ENCODE measurements at places on chromosomes 1 and 21. TPM values are rescaled to one million over a fixed set of nuclear protein-coding genes. Genes with fewer than 3 reads are reported as not detected.

DNA sequence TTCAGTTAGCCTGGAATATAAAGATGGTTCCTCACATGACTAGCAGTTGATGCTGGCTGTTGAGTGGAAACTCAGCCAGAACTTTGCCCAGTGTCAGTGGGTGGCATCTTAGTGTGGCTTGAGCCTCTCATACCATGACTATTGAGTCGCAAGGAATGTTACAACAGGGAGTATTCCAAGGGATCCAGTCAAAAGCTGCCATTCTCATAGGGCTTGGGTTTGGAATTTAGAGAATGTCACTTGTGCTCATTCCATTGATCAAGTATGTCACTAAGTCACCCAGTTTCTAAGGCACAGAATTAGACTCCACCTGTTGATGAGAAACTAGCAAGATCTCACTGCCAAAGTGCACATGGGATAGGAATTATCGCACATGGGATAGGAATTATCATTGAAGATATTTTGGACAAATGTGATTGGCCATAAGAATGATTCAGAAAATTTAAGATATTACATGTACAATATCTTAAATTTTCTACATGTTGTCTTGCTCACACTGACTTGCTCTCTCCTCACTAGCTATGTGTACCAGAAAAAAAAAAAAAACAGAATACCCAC is 1290.7 kb upstream of the ADGRL2 start:
- DNase-seq: no peak

DNA sequence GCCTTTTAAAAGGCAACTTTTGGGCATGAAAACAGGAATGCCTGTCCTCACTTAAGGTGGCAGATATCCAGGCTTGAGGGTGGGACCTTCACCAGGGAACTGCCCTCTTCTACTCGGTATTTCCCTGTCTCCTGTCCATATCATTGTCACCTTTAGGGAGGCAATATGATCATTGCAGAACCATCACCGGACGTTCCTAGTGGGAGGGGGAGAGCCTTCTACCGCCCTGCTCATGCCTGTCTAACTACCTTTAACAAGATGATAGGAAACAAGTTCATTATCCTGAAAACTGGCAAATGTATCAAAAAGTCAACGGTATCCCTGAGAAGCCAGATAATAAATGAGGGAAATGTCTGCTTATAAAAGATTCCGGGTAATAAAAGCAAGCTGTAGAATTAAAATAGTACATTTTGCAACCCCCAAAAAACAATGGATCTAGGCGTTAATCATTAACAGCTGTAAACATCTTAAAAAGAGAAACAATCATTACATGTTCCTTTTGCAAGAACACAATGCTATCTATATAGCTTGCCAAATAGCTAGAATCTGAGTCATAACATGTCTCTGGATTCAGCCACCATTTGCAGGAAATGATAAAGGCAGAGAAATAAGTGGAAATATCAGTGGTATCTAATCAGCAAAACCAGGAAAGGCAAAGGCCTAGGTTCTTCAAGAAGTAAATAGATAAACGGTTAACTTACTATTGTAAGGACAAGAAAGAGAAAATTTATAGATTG is 852.9 kb upstream of the ADGRL4 start:
- DNase-seq: no peak

DNA sequence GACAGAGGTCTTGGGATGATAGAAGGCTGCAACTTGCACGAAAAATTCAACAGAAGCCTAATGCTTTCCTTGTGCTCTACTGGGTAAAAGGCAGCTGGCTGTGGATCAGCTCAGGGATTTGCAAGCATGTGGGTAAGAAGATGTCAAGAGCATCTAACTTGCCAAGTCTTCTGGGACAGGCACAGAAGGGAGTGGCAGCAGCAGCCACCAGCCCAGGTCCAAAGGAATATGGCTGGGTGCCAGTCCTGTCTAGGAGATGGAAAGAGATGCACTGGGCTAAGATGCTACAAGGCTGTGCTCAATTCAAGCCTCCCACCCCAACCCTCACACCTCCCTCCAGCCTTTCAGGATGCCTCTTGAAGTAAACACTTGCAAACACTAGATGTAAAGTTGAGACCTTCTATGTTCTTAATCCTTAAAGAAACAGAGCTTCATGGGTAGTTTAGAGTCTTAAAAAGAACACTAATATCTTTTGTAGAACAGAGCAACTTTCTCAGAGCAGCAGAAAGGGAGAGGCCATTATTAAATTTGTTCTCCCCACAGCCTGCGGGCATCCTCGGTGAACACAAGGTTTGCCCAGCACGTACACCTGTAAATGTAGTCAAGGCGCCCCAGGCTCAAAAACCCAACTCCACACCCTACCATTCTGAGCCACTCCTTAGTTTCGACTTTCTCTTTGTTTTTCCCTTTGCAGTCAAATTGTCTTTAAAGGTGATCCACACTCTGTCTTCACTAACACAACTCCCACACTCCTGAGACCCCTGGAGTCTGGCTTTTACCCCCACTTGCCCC is 64.6 kb upstream of the BCAR3 start:
- no peak for DNase-seq

GRCh38 chr1:94438692-94439276 is 20.6 kb downstream of the ABCD3 start:
- no peak for DNase-seq

DNA sequence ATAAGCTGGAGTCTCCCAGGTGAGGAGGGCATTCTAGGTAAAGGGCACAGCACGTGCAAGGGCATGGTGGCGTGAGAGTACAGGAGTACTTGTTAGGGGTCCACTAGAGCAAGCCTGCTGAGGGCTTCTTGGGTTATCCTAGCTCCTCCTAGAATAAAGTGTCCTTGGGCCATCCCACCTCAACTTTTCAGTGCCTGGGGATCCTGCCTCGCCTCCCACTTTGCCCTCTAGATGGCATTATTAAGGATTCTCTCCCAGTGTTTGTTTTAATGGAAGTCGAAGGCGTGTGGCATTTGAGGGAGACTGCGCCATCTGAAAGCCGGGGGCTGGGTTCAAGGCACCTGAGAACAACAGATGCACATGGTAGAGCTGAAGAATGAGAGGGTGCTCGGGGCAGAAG is 74.5 kb upstream of the SELENON start:
- DNase-seq: peak; percentile 29

DNA sequence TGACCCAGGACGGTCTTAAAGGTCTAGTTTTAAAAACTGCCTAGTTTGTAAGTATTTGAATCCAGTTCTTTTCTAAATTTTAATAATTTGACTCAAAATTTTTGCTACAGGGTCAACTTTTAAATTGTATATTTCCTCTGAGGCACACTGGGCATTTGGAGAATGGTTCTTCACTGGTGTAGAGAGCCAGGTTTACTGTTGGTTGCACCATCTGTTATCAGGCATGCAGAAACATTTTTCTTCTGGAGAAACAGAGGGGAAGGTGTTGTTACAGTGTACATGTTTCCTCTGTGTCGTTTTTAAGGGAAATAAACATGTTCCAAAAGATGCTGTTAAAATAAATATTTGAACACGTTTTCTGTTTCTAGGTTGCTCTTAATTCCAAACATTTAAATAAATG is 39.0 kb upstream of the RWDD3 start:
- no peak for DNase-seq

DNA sequence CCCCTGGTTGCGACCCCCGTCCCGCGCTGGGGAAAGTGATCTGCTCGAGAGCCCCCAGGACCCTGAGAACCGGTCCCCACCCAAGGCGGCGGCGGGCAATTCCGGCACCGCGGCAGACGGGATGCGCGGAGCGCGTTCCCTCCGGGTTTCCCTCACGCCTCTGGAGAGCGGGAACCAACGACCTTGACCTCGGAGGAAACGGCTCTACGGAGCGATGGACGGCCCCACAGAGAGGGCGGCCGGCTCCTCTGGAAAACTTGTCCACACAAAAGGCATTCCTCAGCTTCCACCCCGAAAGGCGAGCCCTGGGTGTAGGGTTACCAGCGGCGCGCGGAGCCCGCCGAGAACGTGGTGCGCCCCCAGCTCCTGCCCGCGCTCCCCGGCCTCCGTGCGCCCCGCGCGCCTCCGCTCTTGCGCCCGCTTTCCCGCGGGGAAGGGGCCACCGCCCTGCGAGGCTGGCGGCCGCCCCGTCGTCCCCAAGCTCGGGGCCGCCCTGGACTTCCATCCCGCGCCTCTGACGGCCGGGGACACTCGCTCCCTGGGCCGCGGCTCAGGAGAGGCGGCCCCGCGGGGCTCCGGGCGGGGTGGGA is 391 bp upstream of the KIAA1614 start:
- peak; percentile 85 for DNase-seq

DNA sequence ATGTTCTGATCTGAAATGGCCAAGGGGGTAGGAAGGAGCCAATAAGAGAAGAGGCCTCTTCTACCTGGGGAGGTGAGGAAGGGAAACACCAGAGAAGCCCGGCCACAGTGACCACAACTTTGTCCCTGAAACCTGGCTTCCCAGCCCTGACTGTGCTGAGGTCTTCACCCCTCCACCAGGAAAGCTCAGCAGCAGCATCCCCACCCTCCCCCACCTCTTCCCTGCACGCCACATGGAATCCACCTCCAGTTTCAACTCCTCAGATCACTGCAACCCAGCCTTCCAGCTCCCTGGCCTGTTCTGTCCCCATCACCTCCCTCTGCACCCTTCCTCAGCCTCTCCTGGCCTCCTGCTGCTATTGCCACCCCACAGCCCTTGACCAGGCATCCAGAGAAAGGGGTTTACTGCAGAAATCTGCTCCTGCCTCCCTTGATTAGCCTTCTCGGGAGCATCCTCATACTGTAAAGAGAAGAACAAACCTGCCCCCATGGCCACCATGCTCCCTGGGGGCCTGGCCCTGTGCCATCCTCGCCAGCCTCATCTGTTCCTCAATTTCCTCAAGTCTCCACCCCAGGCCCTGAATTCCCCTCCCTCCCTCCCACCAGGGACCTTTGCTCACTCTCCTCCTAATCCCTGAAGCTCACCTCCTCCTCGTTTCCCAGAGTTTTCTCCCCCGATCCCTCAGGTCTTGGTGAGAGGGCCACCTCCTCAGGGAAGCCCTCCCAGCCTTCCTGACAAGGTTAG is 450.9 kb downstream of the MATN1 start:
- DNase-seq: no peak

DNA sequence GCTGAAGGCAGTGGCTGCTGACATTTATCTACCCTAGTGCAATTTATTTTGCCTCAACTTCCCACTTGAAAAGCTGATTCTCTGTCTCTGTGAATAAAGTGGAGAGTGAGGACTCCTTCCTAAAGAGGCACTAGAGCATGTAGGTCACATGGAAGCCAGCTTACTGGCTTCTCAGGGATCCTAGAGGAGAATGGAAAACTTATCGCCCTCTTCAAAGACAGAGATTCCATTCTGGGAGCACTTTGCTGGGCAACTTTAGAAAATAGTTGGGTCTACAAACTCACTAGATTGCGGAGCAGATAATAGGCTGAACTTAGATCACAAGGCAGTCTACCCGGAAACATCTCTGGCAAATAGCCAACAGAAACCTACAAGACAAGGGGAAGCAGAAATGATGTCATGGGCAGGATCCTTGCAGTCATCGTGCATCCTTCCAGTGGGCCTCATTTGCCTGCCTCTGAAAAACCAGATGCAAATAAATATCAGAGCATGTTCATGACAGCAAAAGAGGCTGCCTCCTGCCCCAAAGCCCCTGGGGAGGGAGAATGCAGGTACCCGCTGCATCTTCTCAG is 104.8 kb upstream of the BARHL2 start:
- no peak for DNase-seq

GRCh38 chr1:78726686-78727085 is 77.1 kb downstream of the IFI44 start:
- DNase-seq: no peak

DNA sequence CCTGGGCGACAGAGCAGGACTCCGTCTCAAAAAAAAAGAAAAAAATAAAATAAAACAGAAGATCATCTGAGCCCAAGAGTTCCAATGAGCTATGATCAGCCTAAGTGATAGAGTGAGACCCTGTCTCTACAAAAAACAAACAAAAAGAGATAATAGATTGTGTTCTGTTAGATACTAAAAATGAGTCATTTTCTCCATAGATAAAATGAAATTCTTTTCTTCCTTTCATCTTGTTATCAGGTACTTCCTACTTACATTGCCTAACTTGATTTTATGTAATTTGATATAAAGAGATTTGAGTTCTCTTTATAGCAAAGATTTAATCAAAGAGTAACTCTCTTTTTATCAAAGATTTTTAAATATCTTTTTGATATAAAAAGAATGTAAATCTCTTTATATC is 19.3 kb upstream of the PTGS2 start:
- DNase-seq: no peak

DNA sequence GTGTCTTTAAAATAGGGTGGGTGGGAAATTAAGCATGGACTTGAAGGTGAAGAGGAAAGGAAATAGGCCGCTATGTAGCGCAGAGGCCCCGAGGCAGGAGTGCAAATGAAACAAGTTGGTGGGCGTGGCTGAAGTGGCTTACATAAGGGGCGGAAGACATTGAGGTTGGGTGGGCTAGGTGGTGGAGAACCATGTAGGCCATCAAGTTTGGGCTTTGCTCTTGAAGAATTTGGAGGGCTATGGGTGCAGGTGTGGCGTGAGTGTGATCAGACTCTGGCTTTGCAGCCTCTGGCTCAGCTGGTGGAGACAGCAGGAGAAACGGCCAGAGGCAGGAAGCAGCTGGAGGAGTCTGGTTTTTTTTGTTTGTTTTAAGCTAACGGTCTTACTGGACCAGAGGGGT is 6.7 kb downstream of the SLFNL1 start:
- DNase-seq: no peak

- DNase-seq: no peak
Measured at GRCh38 chr1:119822406-119822805, 11.1 kb upstream of the REG4 start.

DNA sequence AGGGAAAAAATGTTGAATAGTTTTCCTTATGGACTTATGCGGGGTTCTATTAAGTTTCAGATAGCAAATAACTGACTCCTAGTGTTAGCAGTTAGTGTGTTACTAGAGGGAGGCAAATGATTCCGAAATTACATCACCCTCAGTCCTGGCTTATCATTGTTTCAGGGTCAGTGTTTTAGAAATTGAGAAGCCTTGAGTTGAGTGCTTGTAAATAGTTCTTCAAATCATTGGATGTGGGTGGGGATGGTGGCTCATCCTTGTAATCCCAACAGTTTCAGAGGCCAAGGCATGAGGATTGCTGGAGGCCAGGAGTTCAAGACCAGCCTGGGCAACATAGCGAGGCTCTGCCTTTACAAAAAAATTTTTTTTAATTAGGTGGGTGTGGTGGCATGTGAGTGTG is 21.3 kb downstream of the SOAT1 start:
- no peak for DNase-seq

Gene ZNF593OS
- total RNA-seq: not detected

Gene PODN
- total RNA-seq: 285 TPM

Gene IL19
- not detected for total RNA-seq

Gene NAV1
- 85.0 TPM for total RNA-seq

Gene HSD11B1
- 14.8 TPM for total RNA-seq

Gene RIMKLA
- total RNA-seq: 0.24 TPM

All from posterior vena cava (tissue), 2 donors.